ENCODE measurements at places on chromosomes 6 and 20.

DNA sequence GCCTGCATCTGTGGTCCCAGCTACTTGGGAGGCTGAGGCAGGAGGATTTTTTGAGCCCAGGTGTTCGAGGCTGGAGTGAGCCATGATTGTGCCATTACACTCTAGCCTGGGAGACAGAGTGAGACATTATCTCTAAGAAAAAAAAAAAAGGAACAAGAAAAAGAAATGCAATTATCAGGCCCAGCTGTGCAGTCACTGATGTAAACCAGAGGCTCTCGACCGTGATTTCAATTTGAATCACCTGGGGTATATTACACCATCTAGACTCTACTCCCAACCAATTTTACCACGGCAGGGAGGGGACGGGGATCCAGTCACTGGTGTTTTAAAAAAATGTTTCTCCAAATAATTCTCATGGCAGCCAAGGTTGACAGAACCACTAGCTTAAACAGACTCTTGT lies 48.8 kb upstream of the NKX2-2 start:
- DNase-seq: no peak

- DNase-seq: no peak
These were observed 40.0 kb upstream of the TAF8 start for GRCh38 chr6:42010185-42010891.

DNA sequence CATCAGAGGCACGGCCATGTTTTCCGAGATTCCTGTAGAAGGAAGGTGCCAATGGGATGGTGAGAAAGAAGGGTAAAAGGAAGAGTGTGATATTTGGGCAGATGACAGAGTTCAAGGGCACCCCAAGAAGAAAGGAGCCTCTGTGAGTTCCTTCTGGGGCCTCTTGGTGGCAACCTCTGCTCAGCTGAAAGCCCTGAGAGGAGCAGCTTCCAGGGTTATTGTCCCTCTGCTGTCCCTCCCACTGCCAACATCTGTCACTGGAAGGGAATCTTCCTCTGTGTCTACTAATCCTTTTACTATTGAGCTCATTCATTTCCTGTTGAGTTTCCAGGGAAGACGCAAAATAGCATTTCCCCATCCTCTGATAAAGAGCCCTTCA lies 40.0 kb upstream of the KCNK16 start:
- no peak for DNase-seq

DNA sequence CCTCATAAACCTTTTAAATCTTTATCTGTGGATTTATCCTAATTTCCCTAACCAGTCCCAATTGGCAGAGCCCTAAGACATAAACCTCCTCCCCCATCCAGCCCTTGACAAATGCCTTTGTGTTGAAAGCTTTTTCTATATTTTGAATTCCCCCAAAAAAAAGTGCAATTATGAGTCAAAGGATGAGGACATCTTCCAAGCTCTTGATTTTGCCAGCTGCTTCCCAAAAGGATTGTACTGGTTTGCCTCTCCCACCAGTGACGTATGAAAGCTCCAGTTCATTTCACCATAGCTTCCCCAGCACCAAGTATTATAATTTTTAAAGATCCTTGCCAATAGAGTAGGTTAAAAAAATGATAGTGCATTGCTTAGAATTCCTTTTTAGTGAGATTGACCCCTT lies 38.9 kb downstream of the SIRPA start:
- no peak for DNase-seq
